Fibroblast of mammary gland (primary cell): ENCODE measurements at places on chromosomes 6 and 20.
A peak's percentile ranks its signal among the peaks of the same experiment; 100 is the strongest.

- DNase-seq: no peak
These were observed 125.3 kb downstream of the GRM1 start for GRCh38 chr6:146154197-146154596.

DNA sequence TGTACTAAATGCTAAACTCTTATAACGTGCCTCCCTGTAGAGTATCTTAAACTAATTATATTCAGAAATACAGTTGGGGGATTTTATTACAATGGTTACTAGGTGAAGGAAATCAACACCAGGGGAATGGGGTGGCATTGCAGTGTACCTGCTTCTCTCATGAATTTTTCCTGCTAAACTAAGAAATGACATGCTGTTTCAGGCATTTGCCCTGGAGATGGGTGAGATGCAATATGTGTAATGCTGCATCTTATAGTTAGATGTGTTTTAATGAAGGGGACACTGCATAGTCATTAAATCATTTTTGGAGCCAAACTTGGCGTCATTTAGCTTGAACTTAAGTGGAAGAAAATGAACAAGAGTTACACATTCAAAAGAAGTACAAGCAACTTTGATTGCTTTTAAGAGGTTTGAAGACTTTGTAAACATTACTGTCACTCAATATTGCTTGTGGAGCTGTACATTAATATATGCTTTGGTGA, 4.3 kb downstream of the EYA4 start:
- DNase-seq: no peak

DNA sequence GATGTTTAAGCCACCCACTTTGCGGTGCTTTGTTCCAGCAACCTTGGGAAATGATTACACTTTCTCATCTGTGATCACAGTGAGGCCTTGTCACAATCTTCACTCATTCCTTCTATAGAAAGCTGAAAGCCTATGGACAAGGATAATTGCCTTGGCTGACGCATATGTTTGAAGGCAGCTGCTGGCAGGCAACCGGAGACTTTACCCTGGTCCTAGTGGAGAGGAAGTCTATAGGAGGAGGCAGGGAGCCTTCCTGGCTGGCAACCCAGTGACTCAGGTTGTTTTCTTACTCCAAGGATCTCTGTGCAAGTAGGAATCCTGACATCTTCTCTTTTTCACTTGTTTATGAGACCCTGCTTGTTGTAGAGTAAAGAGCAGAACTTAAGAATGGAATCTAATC, 34.1 kb upstream of the ESR1 start:
- peak; percentile 10 for DNase-seq

DNA sequence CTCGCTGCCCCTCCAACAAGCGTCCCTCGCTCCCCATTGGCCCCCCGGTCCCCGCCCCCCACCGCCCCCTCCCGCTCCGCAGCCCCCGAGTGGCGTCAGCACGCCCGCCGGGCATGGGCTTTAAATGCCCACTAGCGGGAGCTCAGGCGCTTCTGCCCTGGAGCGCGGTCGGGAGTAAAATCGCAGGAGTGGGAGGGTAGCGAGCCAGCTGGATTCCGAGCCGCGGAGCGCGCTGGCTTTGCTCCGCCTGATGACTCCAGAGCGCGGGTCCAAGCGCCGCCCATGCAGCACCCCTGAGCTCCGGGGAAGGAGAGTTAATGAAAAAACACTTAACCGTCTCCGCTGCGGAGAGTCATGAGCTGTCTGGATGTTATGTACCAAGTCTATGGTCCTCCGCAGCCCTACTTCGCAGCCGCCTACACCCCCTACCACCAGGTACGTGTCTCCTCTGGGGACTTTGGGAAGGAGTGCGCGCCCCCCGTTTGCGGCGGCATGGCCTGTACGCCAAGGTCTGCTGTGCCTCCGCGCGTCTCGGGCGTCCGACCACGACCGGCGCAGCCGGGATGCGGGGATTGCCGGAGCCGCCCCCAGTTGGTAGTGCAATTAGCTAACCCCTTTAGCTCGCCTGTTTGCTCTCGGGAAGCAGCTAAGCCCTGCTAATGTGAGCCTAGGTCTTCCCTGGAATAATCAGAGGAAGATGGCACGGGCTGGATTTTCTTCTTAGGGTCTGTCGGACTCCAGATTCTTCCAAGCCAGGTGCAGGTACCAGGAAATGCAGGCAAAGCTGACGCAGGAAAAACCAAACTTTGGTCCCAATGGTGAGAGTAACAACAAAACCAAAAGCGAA, at the start of gene VGLL2:
TSS of gene VGLL2 (plus strand) at position 149 of the 847 bp plus-strand sequence. CDS start at position 355, 206 bp downstream.
- peak; percentile 38 for DNase-seq

- DNase-seq: no peak
These were observed 288.1 kb upstream of the MAP3K7 start for GRCh38 chr6:90874931-90875330.

DNA sequence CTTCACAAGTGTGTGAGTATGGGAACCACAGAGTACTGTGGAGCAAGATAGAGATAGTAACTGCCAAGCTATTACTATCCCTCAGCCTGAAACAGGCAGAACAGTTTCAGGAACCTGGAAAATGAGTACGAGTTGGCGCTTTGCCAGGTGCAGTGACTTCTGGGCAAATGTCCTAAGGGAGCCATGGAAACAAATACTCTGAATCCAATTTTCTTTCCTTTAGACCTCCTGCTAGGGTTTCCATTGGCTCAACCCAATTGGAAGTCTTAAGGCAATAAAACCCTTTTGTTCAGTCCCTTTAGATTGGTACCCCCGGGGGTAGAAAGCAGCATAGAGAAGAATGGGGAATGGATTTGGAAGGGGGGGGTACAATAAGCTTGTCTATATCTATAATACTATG, 205.0 kb upstream of the EPHA7 start:
- DNase-seq: no peak

- no peak for DNase-seq
These were observed 391.0 kb upstream of the SOX4 start for GRCh38 chr6:21202521-21202920.

- DNase-seq: no peak
These were observed 348.8 kb downstream of the TFAP2B start for GRCh38 chr6:51167468-51167867.

DNA sequence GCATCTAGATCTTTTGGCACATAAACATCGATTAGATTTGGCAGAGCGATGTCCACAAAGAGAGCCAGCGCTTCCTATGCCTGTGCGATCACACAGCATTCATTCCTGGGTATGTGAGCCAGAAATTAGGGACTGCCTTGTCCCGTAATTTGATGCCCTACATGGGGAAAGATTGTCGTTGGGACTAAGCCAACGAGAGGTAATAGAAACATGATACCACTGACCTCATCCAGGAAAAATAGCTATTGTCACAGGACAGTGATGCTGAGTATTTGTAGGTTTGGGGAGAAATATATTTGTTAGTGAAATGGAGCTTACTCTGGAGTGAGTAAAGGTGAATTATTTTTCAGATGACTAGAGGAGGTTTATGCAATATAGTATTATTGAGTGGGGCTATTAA, 154.0 kb downstream of the TSHZ2 start:
- DNase-seq: peak; percentile 26

- DNase-seq: peak; percentile 68
These were observed 79.5 kb upstream of the PREP start for GRCh38 chr6:105482227-105482844.

- no peak for DNase-seq
These were observed 3.5 kb downstream of the ZKSCAN8 start for GRCh38 chr6:28145231-28145630.

DNA sequence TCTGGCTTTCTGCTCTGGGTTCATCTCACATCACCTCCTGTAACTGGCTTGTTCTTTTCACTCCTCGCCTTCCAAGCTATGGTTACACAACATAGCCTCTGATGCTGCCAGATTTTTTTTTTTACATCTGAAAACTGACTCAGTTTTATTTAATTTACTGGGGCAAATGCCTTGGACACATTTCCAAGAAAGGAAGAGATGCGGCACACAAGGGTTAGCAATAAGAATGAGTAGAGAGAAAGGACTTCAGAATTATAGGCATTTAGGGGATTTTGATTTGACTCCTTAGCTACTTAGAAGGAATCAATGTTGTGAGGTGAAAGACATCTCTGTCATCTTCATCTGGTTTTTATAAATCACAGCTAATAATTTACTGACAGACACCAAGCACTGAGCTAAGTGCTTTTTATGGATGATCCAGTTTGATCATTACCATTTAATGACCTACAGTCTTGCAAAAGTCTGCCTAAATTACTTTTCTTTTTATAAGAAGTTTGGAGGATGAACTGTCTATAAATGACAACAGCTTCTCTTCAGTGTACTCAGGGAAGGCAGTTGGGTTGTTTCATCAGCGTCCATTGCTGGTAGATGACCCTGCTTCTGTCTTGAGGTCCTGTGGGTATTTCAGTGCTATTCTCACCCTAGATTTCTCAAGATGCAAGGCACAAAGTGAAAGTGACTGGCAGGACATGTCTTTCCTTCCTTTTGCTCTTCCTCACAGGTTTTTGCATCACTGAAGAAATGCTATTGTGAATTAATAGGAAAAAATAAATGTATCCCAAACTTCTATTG, 31.1 kb downstream of the LAMA4 start:
- DNase-seq: peak; percentile 97

DNA sequence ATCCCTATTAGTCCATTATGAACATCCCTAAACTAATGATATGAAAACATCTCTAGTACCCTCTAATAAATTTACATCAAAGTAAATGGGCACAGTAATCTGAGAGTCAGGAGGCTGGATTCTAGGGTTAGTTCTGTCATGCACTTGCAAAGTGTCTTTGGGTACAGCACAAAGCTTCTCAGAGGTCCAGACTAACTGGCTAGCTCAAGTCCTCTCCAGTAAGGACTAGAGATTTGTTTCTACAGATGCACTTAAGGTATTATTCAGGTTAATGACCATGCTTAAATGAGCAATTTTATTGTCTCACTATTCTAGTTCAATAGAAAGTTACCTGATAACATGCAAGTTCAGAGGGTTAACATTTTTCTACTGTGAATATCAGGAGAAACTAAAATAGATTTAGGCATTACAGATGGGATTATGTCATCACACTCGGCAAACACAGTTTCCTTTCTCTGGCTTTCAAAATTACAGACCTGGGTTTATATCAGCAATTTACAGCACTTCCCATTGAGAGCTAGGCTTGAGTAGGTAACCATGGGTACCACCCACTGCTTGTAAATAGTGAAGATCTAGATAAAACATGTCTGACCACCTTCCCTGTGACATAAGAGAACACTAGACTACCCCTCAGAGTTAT, 402.9 kb upstream of the RUNX2 start:
- peak; percentile 14 for DNase-seq

GRCh38 chr6:78832091-78832808, 35.1 kb upstream of the IRAK1BP1 start:
- DNase-seq: no peak

DNA sequence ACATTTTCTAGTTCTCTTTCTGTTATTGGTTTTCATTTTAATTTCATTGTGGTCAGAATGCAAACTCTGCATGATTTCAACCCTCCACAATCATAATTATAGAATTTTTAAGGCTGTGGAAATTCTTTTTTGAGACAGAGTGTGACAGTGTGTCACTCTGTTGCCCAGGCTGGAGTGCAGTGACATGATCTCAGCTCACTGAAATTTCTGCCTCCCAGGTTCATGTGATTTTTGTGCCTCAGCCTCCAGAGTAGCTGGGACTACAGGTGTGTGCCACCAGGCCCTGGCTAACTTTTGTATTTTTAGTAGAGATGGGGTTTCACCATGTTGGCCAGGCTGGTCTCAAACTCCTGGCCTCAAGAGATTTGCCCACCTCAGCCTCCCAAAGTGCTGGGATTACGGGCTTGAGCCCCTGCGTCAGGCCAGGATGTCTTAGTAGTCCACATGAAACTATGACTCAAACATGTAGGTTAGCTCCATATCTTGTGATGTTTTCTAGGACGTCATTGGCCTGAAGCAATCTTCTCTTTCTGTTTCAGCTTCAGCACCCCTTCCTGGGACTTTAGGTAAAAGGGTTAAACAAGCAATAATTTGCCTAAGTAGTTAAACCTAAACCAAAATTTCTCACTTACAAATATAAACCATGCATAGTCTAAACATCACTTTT, 47.4 kb upstream of the SAMD3 start:
- no peak for DNase-seq

DNA sequence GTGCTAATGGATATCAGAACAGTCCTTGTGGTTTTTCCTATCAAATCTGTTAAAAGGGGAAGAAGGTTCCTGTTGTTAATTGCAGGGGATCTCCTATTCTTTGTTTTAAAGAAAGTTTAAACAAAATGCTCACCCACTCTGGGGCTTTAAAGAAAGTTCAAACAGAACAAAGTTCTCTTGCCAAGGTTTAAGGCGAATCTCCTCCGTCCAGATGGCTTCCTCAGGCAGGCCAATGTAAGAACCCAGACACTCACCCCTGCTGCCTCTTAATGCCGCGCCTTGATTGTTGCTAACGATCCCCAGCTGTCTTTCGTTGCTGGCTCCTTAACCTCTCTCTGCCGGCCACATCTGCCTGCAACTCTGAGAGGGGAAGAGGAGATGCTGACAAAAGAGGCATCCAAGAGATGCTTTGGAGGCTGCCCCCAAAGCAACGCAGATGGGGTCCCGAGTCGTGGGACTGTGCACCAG, 235.0 kb upstream of the PRDM1 start:
- DNase-seq: peak; percentile 61

DNA sequence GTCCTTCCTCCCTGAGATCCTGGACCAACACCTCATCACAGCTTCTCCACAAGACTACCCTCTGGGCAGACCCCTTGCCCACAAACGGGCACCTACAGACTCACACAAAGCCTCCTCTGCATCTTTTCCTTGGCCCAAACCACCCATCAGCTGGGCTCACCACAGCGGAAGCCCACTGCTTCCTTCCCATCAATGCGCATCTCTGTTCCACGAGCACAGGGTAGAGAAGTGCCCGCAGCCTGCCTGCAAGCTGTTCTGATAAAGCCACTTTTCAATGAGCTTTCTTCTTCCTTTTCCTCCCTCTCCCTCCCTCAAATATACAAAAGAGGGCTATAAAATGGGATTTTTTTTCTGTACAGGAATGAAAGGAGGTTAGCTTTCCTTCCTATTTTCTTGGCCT, 111.2 kb downstream of the NFATC2 start:
- DNase-seq: no peak

DNA sequence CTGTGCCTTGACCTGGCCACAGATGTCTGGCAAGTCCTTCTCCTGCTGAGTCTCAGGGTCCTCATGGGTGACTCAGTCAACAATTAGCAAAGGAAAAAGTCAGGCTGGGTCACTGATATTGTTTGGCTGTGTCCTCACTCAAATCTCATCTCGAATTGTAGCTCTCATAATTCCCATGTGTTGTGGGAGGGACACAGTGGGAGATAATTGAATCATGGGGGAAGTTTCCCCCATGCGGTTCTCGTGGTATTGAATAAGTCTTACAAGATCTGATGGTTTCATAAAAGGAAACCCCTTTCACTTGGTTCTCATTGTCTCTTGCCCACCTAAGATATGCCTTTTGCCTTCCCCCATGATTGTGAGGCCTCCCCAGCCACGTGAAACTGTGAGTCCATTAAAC, 45.7 kb downstream of the PREX1 start:
- DNase-seq: no peak

GRCh38 chr6:134014588-134015137, 37.8 kb downstream of the SLC2A12 start:
- no peak for DNase-seq

GRCh38 chr20:7275645-7276237, 508.3 kb downstream of the BMP2 start:
- DNase-seq: no peak

GRCh38 chr20:9510911-9511310, 3.5 kb upstream of the LAMP5 start:
- no peak for DNase-seq

GRCh38 chr20:24949756-24950127, 673 bp downstream of the CST7 start:
- DNase-seq: no peak

GRCh38 chr6:167122041-167122826, 662 bp upstream of the CCR6 start:
- no peak for DNase-seq

- DNase-seq: no peak
These were observed 17.7 kb upstream of the TNFAIP3 start for GRCh38 chr6:137849181-137849980.

GRCh38 chr20:9220874-9221547, 152.1 kb downstream of the PLCB4 start:
- peak; percentile 71 for DNase-seq
